ENCODE measurements at places on chromosomes 12 and 14.

DNA sequence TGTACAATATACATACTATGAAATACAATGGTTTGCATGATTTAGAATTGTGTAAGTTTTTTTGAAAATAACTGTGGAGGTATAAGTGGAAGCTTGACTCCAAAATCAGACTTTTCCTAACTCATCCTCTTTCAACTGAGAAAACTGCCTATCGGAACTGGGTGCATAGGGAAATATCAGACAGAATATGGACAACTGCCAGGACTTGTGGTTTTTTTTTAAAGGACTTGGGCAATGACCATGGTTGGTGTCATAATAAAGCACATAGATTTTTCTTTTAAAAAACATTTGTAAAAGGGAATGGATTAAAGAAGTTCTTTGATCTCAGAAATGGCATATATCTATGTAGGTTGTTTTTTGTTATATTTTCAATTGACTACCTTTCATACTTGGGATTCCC lies 53.3 kb upstream of the LRRK2 start:
- no peak for DNase-seq

GRCh38 chr14:51216602-51217001 lies 23.4 kb upstream of the TMX1 start:
- DNase-seq, result no peak

DNA sequence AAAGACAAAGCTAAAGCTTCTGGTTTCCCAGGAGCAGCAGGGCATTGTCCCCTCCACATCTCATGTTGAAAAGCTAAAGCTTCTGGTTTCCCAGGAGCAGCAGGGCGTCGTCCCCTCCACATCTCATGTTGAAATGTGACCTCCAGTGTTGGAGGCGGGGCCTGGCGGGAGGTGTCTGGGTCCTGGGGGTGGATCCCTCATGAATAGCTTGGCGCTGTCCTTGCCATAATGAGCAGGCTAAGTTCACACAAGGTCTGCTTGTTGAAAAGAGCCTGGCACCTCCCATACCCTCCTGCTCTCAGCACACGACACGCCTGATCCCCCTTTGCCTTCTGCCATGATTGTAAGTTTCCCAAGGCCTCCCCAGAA lies 123.7 kb downstream of the PIWIL1 start:
- DNase-seq, result no peak

GRCh38 chr14:97273540-97273939 lies 476.4 kb downstream of the VRK1 start:
- no peak for DNase-seq

- DNase-seq, result no peak
Observed at GRCh38 chr14:35285168-35286002, 6.8 kb upstream of the PSMA6 start.

DNA sequence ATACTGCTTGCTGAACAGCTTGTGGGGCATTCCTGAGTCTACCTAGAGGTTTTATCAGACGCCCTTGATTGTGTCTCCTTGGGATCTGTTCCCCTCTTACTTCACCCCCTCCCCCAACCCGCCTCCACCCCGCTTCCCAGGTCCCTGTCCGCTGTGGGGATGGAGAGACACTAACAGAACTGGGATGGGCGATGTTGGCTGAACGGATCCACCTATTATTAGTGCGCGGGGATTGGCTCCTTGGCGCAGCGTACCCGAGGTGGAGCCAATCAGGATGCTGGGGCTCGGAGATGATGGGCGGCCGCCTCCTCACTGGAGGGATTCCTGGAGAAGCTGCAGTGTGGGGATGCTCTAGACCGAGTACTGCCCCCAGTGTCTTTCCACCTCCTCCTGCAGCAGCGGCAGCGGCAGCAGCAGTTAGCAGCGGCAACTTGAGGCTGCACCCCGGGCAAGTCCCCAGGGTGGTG lies at the start of gene SYT1:
SYT1 (plus strand) TSS at position 372 of the 467 bp plus-strand sequence.
- peak; percentile 83 for DNase-seq

DNA sequence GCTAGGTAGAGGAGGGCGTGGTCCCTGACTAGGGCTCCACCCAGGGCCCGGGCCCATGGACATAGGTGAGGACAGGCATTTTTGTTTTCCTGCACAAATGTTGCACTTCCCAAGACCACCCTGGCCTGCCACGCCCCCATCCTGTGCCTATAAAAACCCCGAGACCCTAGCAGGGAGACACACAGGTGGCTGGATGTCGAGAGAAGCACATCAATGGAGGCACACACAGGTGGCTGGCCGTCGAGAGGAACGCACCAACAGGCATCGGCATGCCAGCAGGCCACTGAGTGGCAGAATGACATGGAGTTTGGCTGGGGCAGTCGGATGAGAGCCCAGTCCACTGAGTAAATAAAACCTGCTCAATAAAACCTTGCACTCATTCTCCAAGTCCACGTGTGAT lies 157.9 kb upstream of the ABCD2 start:
- no peak for DNase-seq

DNA sequence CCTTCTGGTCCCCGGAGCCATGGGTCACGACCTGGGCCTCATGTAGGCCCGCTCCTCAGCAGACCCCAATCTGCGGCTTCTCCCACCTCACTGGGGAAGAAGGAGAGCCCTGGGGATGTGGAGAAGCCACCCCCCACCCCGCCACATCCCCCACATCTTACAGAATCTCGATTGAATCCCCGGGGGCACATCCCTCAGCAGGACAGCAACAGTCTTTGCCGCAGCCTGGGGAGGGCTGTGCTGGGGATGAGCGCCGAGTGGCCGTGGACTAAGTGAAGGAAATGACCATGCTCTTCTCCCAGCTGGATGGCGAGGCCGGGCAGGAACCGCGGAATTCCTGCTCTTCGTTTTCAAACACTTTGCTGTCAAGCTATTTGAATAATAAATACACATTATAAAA lies 169.0 kb upstream of the RTL1 start:
- DNase-seq, result peak; percentile 28

DNA sequence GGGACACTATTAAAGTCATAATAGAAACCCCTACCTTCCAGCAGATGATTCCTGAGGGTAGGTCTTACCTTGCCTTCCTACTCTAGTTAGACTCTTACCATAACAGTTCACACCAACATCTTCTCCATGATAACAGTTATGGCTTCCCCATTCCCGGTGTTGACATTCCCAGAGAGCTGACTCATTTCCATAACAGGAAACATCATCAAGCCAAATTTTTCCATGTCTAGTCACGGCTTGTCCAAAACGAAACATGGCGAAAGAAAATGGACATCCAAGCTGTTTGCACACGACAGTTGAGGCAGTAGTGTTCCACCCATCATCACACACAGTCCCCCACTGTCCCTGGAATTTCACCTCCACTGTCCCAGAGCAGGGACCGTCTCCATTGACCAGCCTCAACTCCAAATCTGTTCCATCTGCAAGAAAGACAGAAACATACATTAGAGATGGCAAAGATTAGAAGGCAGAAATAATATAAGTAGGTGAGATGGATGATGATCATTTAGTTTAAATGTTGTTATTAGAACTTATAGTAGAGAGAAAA lies 10.6 kb downstream of the CD163L1 start:
- no peak for DNase-seq
